ENCODE measurements at places on chromosomes 7 and 10.
A peak's percentile ranks its signal among the peaks of the same experiment; 100 is the strongest.

DNA sequence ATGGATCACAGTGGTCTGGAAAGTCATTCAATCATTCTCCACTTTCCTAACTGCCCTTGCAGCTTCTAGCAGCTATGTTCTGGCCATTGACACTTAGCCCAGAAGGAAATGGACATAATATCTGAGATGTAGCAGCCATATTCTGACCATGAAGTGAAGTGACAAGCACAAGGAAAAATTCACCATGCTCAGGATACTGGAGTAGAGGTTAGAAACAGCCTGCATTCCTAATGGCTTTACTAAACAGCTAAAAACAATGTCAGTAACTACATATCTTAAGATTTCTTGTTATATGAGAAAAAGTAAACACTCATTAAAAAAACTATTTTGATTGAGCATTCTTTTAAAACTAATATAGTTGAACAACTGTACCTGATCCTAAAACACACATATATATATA, 443.8 kb downstream of the MAGI2 start:
- DNase-seq = no peak

GRCh38 chr7:94875201-94875600, 32.2 kb upstream of the PPP1R9A start:
- DNase-seq = no peak

- DNase-seq = no peak
Measured at GRCh38 chr10:63994371-63994770, 473.2 kb downstream of the REEP3 start.

GRCh38 chr10:122419016-122419415, 35.4 kb upstream of the ARMS2 start:
- DNase-seq = no peak

- DNase-seq = no peak
Measured at GRCh38 chr10:129683519-129683918, 216.5 kb downstream of the MGMT start.

DNA sequence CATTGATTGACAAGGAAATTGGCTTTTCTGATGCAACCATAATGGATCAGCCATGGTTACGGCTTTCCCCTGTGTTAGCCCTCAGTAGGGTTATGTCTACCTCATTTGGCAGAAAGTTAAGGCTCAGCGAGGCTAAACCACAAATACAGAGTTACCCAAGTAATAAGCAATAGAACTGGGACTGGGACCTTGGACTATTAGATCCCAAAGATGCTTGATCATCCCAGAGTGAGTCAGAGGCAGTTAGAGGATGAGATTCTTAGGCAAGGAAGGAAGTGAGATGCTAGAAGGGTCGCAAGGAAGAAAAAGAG, 401.4 kb downstream of the TNS3 start:
- DNase-seq = no peak

DNA sequence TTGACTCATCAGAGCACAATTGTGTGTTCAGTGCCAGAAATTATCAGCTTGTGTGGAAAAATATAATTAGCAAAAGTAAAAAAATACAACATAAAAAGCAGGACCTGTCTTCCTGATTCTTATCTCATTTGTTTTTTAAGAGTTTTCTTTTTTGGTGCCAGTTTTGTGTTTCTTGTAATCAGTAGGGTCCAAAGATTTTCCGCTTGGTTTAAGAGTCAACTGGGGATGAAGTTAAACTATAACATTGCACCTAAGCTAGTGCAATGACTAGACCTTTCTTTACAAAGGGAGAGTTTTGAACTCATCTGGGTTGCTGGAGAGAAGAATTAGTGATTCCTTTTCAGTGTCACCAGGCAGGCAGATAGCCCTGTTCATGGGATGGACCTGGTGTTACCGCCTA, 113.4 kb downstream of the PLPP4 start:
- no peak for DNase-seq

- DNase-seq = no peak
Measured at GRCh38 chr10:2936816-2937215, 130.5 kb upstream of the PFKP start.

- no peak for DNase-seq
Measured at GRCh38 chr7:73890555-73891147, 29.7 kb downstream of the TMEM270 start.

DNA sequence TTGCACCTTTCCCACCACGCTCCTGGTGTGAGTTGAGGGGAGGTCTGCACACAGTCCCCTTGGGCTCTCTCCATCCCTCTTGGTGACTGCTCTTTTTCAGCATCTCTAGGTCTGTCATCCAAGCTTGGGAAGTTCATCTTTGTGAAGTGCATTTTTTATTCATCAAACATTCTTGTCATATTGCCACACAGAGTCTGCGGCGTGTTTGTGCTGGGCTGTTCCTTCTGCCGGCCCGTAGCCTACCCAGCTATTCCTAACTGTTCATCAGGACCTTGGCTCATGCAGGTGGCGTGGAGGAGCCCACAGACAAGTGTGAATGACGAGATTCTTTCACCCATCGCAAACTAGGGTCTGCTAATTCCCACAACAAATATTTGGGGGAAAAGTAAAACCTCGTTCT, 164.8 kb downstream of the RTKN2 start:
- DNase-seq = no peak

- no peak for DNase-seq
Measured at GRCh38 chr7:38413784-38414183, 140.3 kb upstream of the TARP start.

- DNase-seq = no peak
Measured at GRCh38 chr10:16910793-16911164, 93.6 kb upstream of the RSU1 start.

DNA sequence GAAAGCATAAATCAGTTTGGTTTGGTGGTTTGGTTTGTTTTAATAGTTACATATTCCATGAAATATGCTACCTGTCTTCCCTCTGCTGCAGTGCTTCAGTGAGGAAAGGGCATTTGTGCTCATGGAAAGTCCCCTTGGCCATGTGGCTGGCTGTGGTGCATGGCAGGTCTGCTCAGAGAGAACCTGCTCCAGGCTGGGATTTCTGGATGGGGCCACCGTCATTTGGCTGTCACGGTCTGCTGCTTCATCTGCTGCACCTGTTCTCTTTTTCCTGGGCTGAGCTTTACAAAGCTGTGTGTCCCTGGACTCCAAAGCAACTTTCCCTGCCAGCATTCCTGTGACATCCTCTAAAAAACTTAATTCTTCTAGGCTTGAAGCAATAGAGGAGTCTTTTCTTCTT, 8.9 kb downstream of the CDK14 start:
- no peak for DNase-seq

- no peak for DNase-seq
Measured at GRCh38 chr7:10643545-10643944, 330.1 kb upstream of the PHF14 start.

DNA sequence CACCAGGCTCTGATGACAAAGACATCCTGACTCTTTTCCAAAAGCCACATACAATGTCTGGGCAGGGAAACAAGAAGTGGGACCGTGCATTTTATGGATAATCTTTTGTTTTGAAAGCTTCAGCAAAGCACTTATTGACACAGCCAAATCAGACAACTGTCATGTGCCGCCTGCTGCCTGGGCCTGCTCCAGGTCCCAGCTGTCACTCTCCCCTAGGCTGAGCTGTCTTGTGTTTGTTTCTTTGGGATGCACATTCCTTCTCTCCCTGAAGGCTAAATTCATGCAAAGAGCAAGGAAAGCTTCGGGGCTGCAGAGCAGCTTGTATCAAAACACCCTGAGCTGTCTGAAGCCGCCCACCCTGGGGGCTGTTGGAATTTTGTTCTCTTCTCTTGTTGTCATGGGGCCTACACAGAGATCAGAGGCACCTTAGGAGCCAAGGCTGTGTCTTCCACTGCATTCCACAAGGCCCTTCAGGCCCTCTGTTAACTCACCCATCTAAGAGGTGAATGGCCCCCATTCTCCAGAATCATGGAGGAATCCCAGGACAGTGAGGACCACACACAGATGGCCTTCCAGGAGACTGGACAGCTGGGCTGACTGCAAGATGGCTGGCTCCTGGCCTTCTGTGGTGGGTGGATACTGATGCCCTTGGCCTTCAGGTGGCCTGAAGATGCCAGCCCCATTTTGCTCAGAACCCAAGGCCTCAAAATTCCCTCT, 17.8 kb upstream of the SLC18A2 start:
- no peak for DNase-seq

- DNase-seq = no peak
Measured at GRCh38 chr7:105205592-105206237, 183.0 kb downstream of the SRPK2 start.

- DNase-seq = no peak
Measured at GRCh38 chr10:75049316-75050148, 61.9 kb upstream of the SAMD8 start.

GRCh38 chr7:79180533-79180932, 272.9 kb downstream of the MAGI2 start:
- no peak for DNase-seq

- DNase-seq = no peak
Measured at GRCh38 chr7:44068054-44068453, 2.7 kb upstream of the PGAM2 start.

DNA sequence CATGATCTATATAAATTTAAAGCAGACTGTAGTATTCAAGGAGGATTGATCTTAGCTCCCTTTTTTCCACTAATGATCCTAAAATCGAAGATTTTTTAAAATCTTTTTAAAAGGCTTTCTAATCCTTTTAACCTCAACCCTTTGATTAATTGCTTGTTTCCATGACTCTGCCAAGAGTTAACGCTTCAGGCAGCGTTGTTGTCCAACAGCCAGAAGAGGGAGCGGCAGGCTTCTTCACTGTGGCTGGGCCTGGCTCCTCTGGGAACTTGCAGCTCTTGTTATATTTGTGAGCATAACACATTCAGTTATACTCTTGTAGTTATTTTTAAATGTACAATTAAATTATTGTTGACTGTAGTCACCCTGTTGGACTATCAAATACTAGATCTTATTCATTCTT, 26.3 kb downstream of the CRCP start:
- DNase-seq = peak; percentile 64

GRCh38 chr7:150003304-150003810, 129.6 kb downstream of the ATP6V0E2 start:
- no peak for DNase-seq

All from ureter (tissue), 1 donor.